ENCODE measurements at places on chromosomes 13 and 19. TPM values are rescaled to one million over a fixed set of nuclear protein-coding genes. Genes with fewer than 3 reads are reported as not detected.

ABCC4 gene
- polyA plus RNA-seq, result 2.3 TPM

LILRA1 gene
- 0.09 TPM for polyA plus RNA-seq

ACER1 gene
- polyA plus RNA-seq, result not detected

GARIN5A gene
- polyA plus RNA-seq, result 1.3 TPM

PCDH9 gene
- 0.37 TPM for polyA plus RNA-seq

CABP5 gene
- not detected for polyA plus RNA-seq

GJB2 gene
- polyA plus RNA-seq, result 0.07 TPM

MBD3L2 gene
- not detected for polyA plus RNA-seq

UHRF1 gene
- 1.9 TPM for polyA plus RNA-seq

GPC6 gene
- 0.07 TPM for polyA plus RNA-seq

TUBB4A gene
- polyA plus RNA-seq, result 1.4 TPM

OR7D2 gene
- polyA plus RNA-seq, result 0.03 TPM

PCP2 gene
- not detected for polyA plus RNA-seq

PPP1R37 gene
- 39.5 TPM for polyA plus RNA-seq

LIPE gene
- 14.2 TPM for polyA plus RNA-seq

F10 gene
- polyA plus RNA-seq, result 1.5 TPM

SOX1 gene
- not detected for polyA plus RNA-seq

KLK15 gene
- polyA plus RNA-seq, result not detected

KRTDAP gene
- not detected for polyA plus RNA-seq

FFAR1 gene
- polyA plus RNA-seq, result not detected

COMMD6 gene
- 74.3 TPM for polyA plus RNA-seq

UNC13A gene
- polyA plus RNA-seq, result 0.05 TPM
